ENCODE measurements at places on chromosomes 6 and 20. TPM values are rescaled to one million over a fixed set of nuclear protein-coding genes. Genes with fewer than 3 reads are reported as not detected.

- DNase-seq, result no peak
Observed at GRCh38 chr20:40010483-40010882, 678.6 kb downstream of the MAFB start.

DNA sequence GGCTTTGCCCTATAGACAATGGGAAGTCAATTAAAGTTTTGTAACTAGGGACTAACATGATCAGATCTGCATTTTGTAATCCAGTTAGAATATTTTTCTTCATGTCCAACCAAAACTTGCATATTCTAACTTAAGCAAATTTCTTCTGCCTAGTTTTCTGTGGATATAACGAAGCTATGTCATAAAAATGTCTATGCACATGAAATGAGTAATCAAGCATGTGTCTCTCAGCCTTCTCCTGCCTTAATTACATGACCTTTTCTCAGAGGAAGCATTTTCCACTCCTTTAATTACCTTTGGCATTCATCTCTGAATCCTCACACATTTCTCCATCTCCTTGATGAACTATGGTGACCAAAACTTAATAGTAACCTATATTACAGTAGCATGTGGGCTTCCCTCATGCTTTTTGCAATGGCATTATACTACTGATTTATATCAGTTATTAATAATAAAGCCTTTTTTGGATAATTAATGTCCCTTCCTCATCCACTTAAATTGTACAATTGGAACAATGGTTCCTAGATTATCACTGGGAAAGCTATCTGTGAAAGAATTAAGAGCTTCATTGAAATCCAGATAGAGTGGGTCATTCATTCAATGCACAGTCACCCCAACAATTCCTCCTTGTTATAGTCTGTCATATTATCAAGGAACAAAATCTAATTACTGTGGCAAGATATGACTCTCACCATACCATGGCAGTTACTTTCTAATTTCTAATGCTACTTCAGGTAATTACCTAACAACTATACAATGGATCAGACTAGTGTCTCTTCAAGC, 19.1 kb upstream of the FBXO9 start:
- DNase-seq, result no peak

PAK5 gene
- total RNA-seq, result not detected

- DNase-seq, result no peak
Observed at GRCh38 chr6:163820745-163821458, 406.4 kb downstream of the QKI start.
